Neural progenitor cell (in vitro differentiated cells): ENCODE measurements at places on chromosomes 2 and 18. TPM values are rescaled to one million over a fixed set of nuclear protein-coding genes. Genes with fewer than 3 reads are reported as not detected.

DNA sequence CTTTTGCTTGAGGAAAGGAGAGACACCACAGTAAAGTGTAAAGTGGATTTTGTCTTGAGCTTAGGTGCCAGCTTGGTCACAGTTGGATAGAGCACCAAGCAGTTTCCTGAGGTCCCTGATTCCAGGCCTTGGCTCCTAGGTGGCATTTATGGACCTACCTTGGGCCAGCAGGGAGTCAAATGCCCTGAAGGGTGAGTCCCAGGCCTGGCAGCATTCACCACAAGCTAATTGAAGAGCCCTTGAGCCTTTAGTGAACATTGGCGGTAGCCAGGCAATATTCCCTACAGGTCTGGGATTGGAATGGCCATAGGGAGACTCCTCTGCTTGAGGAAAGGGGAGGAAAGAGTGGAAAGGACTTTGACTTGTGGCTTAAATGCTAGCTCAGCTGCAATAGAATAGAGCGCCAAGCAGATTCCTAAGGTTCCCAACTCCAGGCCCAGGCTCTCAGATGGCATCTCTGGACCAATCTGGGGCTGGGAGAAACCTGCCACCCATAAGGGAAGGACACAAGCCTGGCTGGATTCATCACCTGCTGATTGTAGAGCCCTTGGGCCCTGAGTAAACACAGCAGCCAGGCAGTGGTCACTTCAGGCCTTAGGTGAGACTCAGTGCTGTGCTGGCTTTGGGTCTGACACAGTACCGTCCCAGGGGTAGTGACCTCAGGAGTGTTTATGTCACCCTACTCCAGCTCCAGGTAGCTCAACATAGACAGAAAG lies 137.5 kb upstream of the OTOS start:
- DNase-seq = no peak

Gene POTEF
- 15.1 and 17.6 TPM in 2 replicates for total RNA-seq

Gene HOXD12
- not detected in 2 replicates for total RNA-seq

Gene COX5B
- 148 and 181 TPM in 2 replicates for total RNA-seq

Gene ESCO1
- 27.4 and 48.8 TPM in 2 replicates for total RNA-seq

Gene DSG2
- total RNA-seq = 50.5 and 65.6 TPM in 2 replicates

Gene GPBAR1
- total RNA-seq = 0.09 TPM in 1 of 2 replicates, not detected in the other

Gene TRAPPC8
- total RNA-seq = 46.4 and 51.5 TPM in 2 replicates

DNA sequence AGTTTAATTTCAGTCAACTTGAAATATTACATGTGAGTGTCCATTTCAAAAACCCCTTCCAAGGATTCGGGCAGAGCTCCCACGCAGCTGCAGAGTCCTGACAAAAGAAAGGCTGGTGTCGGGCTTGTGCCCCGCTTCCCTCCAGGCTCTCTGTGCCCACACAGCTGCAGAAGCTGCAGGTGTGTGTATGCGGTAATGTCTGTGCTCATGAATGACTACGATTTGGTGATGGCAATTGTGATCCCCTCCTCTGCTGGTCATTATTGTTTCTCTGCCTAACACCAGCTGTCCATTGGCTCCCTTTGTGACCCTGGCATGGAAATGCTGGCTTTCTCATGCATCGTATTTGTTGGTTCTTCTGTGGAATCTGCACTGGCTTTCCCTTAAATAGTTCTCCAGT lies 224.8 kb downstream of the NUP35 start:
- DNase-seq = peak; percentile 9

DNA sequence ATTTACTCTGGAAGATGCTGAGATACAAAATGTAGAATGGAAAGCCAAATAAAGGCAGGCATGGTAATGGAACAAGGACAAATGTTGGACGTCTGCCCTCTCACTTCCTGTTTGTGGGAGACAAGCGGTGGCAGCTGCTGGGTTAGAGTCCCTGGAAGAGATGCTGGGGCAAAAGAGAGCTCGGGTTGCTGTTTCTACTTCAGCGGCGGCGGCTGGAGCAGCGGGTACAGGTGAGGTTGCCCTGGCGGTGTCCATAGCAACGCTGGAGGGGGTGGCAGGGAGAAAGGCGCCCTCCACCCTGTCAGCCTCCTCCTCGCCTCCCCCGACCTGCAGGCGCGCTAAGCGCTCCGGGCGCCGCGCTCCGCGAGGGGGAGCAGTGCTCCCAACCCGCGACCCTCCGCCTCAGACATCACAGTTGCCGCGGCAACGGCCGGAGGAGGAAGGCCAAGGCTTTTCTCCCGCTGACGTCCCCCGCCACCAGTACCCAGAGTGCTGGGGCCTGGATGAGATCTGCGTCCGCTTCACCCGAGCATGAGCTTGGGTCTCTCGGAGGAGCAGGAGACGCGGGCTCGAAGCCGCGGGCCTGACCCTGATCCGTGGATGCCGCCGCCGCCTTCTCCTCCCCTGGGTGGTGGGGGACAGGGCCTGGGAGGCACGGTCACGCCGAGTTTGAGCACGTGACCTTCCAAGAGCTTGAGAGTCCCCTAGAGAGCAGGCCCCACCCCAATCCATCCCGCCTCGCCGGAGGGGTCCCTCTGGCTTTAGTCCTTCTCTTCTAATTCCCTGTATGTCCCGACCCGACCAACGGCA lies 65.6 kb downstream of the NOL4 start:
- DNase-seq = peak; percentile 89

Gene NLRC4
- not detected in 2 replicates for total RNA-seq

DNA sequence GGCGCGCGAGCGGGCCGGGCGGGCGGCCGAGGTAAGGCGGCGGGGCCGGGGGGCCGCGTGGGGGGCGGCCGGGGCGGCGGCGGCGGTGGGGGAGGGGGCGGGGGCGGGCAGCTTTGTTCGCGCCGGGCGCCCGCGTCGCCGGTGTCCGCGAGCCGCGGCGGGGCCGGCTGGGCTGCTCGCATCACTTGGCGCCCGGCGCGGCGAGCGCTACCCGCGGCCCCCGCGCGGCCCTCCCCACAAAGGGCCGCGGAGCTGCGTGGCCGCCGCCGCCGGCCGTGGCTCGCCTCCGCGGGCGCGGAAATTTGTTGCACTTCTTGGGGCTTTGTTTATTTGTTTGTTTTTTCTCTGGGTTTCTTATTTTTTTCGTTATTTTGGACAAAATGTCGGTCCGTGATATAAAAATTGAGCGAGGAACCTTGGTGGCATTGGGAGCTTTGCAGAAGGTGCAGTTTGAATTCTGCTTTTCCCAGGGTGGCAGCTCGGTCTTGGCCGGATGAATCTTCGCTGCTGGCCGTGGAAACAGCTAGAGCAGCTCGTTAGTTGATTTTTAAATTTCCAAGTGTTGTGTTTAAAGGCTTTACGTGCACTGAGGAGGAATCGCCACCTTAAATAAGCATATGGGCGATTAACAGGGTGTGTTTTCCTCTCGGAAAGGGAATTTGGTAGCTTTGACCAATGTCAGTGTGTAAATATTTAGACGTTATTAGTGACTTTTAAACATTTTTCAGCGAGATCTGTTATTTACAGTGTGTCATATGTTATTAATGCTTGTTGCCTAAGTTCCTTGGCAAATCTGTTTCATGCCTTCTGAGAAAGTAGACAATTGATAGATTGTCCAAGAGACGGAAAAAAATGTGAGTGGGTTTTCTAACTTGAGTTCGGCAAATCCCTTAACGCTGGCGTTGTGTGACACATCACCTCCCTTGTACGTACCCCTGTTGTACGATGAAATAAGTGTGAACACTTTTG lies 822 bp downstream of the UBE2E3 start:
- peak; percentile 31 for DNase-seq

Gene BUB1
- 197 and 266 TPM in 2 replicates for total RNA-seq
